ENCODE measurements at places on chromosomes 4 and X.

- H3K36me3 ChIP-seq, result no peaks in the 10 kb centered on the region
- no peak overlapping the region for H3K27ac ChIP-seq
Observed at GRCh38 chr4:65007841-65008439, 598.7 kb upstream of the TECRL start.

DNA sequence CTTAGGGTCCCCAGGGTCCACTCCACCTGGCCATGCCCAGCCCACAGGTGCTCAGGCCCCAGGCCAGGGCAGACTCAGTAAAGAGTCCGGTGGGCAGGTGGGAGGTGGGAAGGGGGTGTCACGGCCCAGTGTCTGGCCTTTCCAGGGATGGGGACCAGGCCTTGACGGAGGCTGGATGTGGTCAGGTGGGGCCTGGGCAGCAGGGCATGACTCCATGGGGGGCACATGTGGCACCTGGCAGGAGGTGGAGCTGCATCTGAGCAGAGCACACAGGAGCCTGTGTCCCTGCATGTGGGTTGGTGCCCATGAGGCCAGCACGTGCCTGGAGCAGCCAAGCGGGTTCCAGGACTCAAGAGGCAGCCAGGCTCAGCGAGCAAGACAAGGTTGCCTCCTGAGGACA lies 132.9 kb downstream of the FAM53A start:
- no peak overlapping the region for H3K27ac ChIP-seq
- no peaks in the 10 kb centered on the region for H3K4me1 ChIP-seq
- H3K36me3 ChIP-seq, result no peaks in the 10 kb centered on the region
- DNase-seq, result no peak

GRCh38 chrX:153475271-153475670 lies 4.9 kb upstream of the HAUS7 start:
- H3K36me3 ChIP-seq, result no peaks in the 10 kb centered on the region
- no peak for DNase-seq
- no peaks in the 10 kb centered on the region for H3K27me3 ChIP-seq
- no peak overlapping the region for H3K4me3 ChIP-seq
- no peak overlapping the region for H3K27ac ChIP-seq

- no peaks in the 10 kb centered on the region for H3K36me3 ChIP-seq
- peak; percentile 83 for DNase-seq
- no peak overlapping the region for H3K27ac ChIP-seq
Observed at GRCh38 chrX:19554786-19555185, 39.5 kb upstream of the MAP3K15 start.

- no peak for DNase-seq
- no peaks in the 10 kb centered on the region for H3K27me3 ChIP-seq
- H3K36me3 ChIP-seq, result no peaks in the 10 kb centered on the region
- no peaks in the 10 kb centered on the region for H3K4me1 ChIP-seq
Observed at GRCh38 chrX:19750783-19751467, 136.5 kb downstream of the SH3KBP1 start.

- peak overlapping the region; percentile 32 for H3K27ac ChIP-seq
- no peaks in the 10 kb centered on the region for H3K27me3 ChIP-seq
- H3K4me1 ChIP-seq, result peaks cover 54% of the 10 kb centered on the region
- peak; percentile 52 for DNase-seq
Observed at GRCh38 chr4:2795893-2796848, 3.3 kb downstream of the SH3BP2 start.

- no peak for DNase-seq
- H3K4me3 ChIP-seq, result no peak overlapping the region
- no peak overlapping the region for H3K27ac ChIP-seq
- H3K4me1 ChIP-seq, result no peaks in the 10 kb centered on the region
- H3K27me3 ChIP-seq, result no peaks in the 10 kb centered on the region
Observed at GRCh38 chr4:134610956-134611355, 409.4 kb upstream of the PABPC4L start.

DNA sequence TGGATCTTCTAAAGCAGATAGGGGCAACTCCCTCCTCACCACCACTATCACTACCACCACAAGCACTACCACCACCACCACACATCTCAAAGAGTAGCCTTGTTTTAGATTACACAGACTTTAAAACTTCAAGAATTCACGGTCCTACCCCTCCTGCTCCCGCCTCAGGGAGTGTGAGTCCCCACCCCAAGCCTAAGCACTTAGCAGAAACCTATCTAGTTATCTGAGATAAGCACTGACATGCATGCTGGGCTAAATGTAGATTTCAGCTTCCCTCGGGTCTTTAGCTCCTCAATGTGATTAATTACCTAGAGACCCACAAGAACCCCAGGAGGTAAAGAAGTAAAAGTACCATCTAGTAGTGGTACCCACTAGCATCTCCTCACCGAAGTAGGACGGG lies 775 bp downstream of the AMOT start:
- H3K36me3 ChIP-seq, result no peaks in the 10 kb centered on the region
- no peaks in the 10 kb centered on the region for H3K27me3 ChIP-seq
- DNase-seq, result no peak
- no peak overlapping the region for H3K27ac ChIP-seq
- H3K4me1 ChIP-seq, result peaks cover 3% of the 10 kb centered on the region
- peak overlapping the region; percentile 76 for H3K4me3 ChIP-seq

DNA sequence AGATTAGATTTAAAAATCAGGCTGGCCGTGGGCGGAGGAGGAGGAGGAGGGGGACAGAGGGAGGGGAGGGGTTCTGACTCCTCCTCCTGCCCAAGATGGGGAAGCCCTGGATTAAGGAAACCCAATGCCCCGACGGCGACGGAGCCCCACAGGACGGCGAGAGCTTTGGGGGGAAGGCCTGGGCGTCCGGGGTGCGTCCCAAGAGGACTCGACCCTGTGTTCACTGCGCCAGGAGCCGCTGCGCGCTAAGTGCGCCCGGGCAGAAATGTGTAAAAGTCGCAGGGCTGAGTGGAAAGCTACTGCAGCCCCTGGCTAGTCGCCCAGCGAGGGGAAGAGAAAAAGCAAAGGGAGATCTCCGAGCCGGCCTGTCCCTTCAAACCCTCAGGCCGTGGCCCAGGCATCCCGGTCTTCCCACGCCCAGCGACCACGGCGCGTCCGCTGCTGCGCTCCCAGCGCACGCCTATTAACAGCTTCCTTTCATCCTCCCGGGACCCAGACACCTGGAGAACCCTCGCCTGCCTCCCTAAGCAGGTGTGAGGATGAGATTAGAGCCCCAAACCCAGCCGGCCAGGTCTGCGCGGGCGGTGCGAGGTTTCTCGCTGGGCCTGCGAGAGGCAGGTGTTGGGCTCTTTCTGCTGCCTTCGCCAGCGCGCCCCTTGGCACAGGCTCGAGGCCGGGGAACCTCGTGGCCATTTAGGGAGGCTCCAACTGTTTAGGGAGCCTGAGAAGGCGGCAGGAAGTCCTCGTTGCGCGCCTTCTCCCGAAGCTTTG lies 1.4 kb upstream of the RPS6KA3 start:
- no peaks in the 10 kb centered on the region for H3K36me3 ChIP-seq
- no peak for DNase-seq
- H3K27ac ChIP-seq, result peak overlapping the region; percentile 2
- H3K4me3 ChIP-seq, result peak overlapping the region; percentile 27

GRCh38 chr4:101818362-101818761 lies 27.8 kb downstream of the BANK1 start:
- H3K4me1 ChIP-seq, result no peaks in the 10 kb centered on the region
- no peaks in the 10 kb centered on the region for H3K36me3 ChIP-seq
- no peaks in the 10 kb centered on the region for H3K27me3 ChIP-seq
- no peak overlapping the region for H3K27ac ChIP-seq

DNA sequence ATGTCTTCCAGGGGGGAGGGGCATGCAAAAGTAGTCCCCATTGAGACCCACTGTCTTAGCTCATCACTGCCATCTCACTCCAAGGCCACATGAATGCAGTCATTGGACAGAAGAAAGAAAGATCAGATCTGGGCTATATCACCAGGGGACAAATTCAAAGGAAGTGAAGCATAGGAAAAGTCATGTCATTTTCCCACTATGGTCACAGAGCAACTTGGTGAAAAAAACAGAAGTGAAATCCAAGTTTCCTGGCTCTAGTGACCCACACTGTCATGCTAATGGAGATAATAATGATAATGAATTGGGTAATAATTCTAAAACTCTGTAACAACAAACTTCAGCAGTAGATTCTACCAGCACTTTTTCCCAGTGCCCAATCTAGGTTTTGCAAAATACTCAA lies 9.9 kb downstream of the LHFPL1 start:
- H3K36me3 ChIP-seq, result no peaks in the 10 kb centered on the region
- no peak overlapping the region for H3K4me3 ChIP-seq
- H3K4me1 ChIP-seq, result no peaks in the 10 kb centered on the region
- H3K27ac ChIP-seq, result no peak overlapping the region

GRCh38 chr4:155950461-155950860 lies 3.2 kb downstream of the CTSO start:
- no peaks in the 10 kb centered on the region for H3K27me3 ChIP-seq
- peaks cover 9% of the 10 kb centered on the region for H3K4me1 ChIP-seq
- no peak for DNase-seq
- H3K36me3 ChIP-seq, result no peaks in the 10 kb centered on the region
- H3K4me3 ChIP-seq, result no peak overlapping the region

GRCh38 chr4:8402640-8403039 lies 37.9 kb downstream of the ACOX3 start:
- DNase-seq, result no peak
- peaks cover 23% of the 10 kb centered on the region for H3K36me3 ChIP-seq
- no peak overlapping the region for H3K4me3 ChIP-seq
- H3K27ac ChIP-seq, result no peak overlapping the region

GRCh38 chr4:109815151-109816081 lies at the start of gene GAR1:
TSS of gene GAR1 (plus strand) at chr4:109815762. CDS start at chr4:109816165, 403 bp downstream.
- no peaks in the 10 kb centered on the region for H3K4me1 ChIP-seq
- peak; percentile 92 for DNase-seq
- no peaks in the 10 kb centered on the region for H3K36me3 ChIP-seq
- H3K4me3 ChIP-seq, result peak within 1 kb of the TSS; percentile 61
- H3K27ac ChIP-seq, result peak within 1 kb of the TSS; percentile 78

- no peaks in the 10 kb centered on the region for H3K4me1 ChIP-seq
- no peak overlapping the region for H3K4me3 ChIP-seq
- no peaks in the 10 kb centered on the region for H3K27me3 ChIP-seq
- DNase-seq, result no peak
- H3K36me3 ChIP-seq, result no peaks in the 10 kb centered on the region
Observed at GRCh38 chrX:32525234-32525633, 686.1 kb downstream of the DMD start.

- no peak overlapping the region for H3K4me3 ChIP-seq
- DNase-seq, result no peak
- no peaks in the 10 kb centered on the region for H3K27me3 ChIP-seq
- H3K36me3 ChIP-seq, result no peaks in the 10 kb centered on the region
- H3K4me1 ChIP-seq, result no peaks in the 10 kb centered on the region
Observed at GRCh38 chr4:115042496-115042895, 70.9 kb downstream of the NDST4 start.

- H3K4me3 ChIP-seq, result no peak overlapping the region
- no peak overlapping the region for H3K27ac ChIP-seq
- H3K27me3 ChIP-seq, result no peaks in the 10 kb centered on the region
- H3K4me1 ChIP-seq, result no peaks in the 10 kb centered on the region
Observed at GRCh38 chr4:87749883-87750282, 49.5 kb upstream of the IBSP start.

DNA sequence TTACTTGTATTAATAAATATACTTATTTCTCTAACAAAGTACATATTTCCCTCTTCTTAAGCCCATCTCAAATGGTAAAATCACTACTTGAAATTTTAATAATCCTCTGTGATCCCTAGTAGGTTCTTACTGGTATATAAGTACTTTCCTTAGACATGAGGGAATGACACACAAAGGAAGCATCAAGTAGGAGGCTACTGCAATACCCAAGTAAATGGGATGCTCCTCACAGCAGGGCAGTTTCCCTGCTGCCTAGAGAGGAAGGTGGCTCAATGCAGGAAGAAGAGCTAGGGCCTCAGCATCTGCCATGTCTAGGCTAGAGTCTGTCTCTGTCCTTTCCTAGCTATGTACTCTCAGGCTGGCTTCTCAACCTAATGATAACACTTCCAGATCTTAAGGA lies 122.1 kb upstream of the DIPK2B start:
- no peaks in the 10 kb centered on the region for H3K36me3 ChIP-seq
- peaks cover 4% of the 10 kb centered on the region for H3K27me3 ChIP-seq
- peak overlapping the region; percentile 66 for H3K27ac ChIP-seq
- no peaks in the 10 kb centered on the region for H3K4me1 ChIP-seq
- H3K4me3 ChIP-seq, result no peak overlapping the region
- peak; percentile 45 for DNase-seq

- no peak for DNase-seq
- H3K27ac ChIP-seq, result no peak overlapping the region
- H3K36me3 ChIP-seq, result no peaks in the 10 kb centered on the region
- no peaks in the 10 kb centered on the region for H3K4me1 ChIP-seq
- H3K27me3 ChIP-seq, result no peaks in the 10 kb centered on the region
Observed at GRCh38 chr4:161359491-161359890, 804.3 kb downstream of the FSTL5 start.

- H3K4me3 ChIP-seq, result peak within 1 kb of the TSS; percentile 28
- H3K4me1 ChIP-seq, result no peaks in the 10 kb centered on the region
- H3K27me3 ChIP-seq, result no peaks in the 10 kb centered on the region
- no peak within 1 kb of the TSS for H3K27ac ChIP-seq
Observed at GRCh38 chrX:87517571-87518141, at the start of gene KLHL4. TSS of gene KLHL4 (plus strand) at chrX:87517802. CDS start at chrX:87517894, 92 bp downstream.

DNA sequence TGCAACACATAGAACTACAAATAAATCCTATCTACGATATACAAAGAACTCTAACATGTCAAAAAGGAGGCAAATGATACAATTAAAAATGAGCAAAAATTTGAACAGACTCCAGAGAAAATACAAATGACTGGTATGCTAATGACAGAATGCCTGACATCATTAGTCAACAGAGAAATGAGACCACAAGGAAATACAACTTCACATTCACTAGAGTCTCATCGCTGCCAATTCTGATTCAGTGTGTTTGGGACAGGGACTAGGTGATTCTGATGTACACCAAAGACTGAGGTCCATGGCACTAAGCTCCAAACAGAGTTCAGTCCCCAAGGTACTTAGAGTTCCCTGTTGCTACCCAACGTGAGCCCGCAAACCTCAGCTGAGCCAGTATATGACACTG lies 23.4 kb downstream of the SLC2A9 start:
- H3K36me3 ChIP-seq, result no peaks in the 10 kb centered on the region
- peaks cover 11% of the 10 kb centered on the region for H3K4me1 ChIP-seq
- no peak overlapping the region for H3K4me3 ChIP-seq
- H3K27me3 ChIP-seq, result no peaks in the 10 kb centered on the region

- no peak overlapping the region for H3K4me3 ChIP-seq
- no peaks in the 10 kb centered on the region for H3K27me3 ChIP-seq
- H3K36me3 ChIP-seq, result no peaks in the 10 kb centered on the region
- no peak overlapping the region for H3K27ac ChIP-seq
- peaks cover 3% of the 10 kb centered on the region for H3K4me1 ChIP-seq
Observed at GRCh38 chr4:70473679-70474078, 1.7 kb downstream of the MUC7 start.

- H3K4me3 ChIP-seq, result no peak overlapping the region
- no peaks in the 10 kb centered on the region for H3K27me3 ChIP-seq
- no peak for DNase-seq
- H3K27ac ChIP-seq, result no peak overlapping the region
- H3K36me3 ChIP-seq, result no peaks in the 10 kb centered on the region
Observed at GRCh38 chr4:105509291-105509690, 35.4 kb upstream of the PPA2 start.
